ENCODE measurements at places on chromosomes 16 and 17. TPM values are rescaled to one million over a fixed set of nuclear protein-coding genes. Genes with fewer than 3 reads are reported as not detected.

DNA sequence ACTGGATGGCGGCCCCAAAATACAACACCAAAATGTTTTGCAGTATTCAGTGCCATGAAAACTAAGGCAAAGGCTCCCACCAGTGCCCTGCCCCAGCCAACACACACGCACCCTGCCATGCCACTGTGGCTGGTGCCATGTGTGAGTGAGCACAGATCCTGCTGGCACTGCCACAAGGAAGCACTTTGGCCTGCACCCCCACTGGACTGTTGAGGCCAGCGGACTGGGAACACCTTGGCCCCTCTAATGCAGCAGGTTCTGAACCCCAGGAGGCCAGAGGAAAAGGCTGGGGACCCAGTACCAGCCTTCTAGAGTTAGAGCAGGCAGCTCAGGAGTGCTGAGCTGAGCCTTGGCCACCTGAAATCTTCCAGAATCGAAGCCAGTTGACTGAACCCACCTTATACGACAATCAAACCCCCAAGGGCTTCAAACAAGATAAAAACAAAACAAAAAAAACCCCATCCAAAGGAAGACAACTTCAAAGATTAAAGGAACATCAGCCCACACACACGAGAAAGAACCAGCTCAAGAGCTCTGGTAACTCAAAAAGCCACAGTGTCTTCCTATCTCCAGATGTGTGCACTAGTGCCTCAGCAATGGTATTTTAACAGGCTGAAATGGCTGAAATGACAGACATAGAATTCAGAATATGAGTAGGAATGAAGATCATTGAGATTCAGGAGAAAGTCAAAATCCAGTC is 21.5 kb downstream of the NLRP1 start:
- no peak for DNase-seq

DNA sequence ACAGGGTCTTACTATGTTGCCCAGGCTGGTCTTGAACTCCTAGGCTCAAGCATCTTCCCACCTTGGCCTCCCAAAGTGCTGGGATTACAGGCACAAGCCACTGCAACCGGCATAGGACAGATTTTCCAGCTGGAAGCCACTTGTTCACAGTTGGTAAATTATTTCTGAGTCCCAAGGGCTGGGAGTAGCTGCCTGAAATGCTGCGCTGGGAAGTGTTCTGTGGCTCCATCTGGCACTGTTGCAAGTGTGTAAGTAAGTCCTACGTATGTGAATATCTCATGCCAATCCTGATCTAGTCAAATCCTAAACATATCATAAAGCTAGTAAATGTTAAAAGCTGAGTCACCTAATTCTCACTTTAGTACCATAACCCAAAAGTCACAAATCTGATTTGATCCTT is 48.1 kb downstream of the YWHAE start:
- DNase-seq: no peak

DNA sequence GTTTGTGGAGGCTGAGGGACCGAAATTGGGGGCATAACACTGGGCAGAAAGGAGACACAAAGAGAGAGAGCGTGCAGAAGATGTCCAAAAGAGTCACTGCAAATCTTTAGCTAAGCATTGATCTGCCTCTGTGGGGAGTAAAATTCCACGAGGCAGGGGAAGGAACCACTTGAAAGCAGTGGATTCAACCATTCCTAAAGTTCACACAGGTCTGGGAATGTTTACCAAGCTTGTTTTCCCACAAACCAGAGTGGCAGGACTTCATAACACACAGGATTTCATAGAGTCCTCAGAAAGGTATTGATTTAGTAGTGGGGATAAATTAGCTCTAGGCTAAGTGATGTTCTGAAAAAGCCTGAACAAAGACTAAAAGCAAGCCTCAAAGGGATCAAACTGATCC is 66.1 kb upstream of the RPL38 start:
- no peak for DNase-seq

DNA sequence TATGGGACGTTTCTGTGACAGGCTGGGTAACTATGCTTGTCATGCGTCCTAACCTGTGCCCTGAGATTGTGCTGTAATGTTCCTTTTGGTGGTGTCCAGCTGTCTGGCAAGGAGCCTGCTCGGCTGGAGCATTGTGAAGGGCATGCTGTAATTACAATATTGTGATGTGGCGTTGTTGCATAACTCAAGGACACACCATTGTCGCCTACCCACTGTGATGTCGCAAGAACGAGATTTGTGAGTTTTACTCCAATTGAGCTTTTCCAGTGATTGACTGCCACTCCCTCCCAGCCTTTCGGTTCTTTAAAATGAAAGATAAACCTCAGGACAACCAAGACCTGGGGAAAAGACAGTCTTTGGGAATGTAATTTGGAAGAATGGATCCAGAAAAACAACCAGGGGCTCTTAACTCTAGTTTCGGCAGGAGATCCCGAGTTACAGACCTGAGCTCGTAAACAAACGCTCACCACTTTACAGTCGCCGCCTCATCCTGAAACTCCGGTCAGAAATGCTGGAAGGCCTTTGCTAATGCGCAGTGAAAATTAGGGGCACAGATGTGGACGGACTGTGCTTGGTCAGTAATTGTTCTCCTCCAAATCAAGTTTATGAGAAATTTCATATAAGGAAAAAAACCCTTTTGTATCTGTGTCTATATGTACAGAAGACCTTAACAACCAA is 1.3 kb downstream of the ZNF750 start:
- DNase-seq: no peak

ADAM11 gene
- total RNA-seq: 0.25 TPM

DNA sequence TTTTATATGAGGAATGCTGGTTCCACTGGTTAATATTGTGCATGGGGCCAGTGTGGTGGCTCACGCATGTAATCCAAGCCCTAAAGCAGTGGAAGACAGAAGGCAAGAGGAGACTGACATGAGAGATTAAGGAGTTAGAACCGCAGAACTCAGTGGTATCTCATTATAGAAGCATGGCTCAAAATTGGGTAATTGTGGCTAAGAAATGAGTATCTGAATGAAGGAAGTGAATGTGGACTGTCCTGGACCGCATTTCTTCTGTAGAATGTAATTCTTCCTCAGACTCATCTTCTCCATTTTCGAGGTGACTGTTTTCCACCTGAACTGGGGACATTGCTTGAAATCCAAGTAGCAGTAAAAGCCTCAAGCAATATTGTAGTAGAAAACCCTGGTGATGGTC is 42.6 kb upstream of the CDR2 start:
- DNase-seq: no peak

RNU2-1 gene
- not detected for total RNA-seq

NPIPB2 gene
- total RNA-seq: 1.8 TPM

BCO1 gene
- 0.04 TPM for total RNA-seq

SALL1 gene
- not detected for total RNA-seq

VTN gene
- total RNA-seq: 0.46 TPM
